ENCODE measurements at places on chromosomes 12 and 14. TPM values are rescaled to one million over a fixed set of nuclear protein-coding genes. Genes with fewer than 3 reads are reported as not detected.

GRCh38 chr12:68428211-68428610, 96.0 kb upstream of the MDM1 start:
- ATAC-seq, result no peak

GRCh38 chr14:32913725-32914124, 25.0 kb upstream of the NPAS3 start:
- peak; percentile 37 for ATAC-seq

GRCh38 chr12:106248312-106248845, 559 bp upstream of the CKAP4 start:
- no peak for ATAC-seq

DNA sequence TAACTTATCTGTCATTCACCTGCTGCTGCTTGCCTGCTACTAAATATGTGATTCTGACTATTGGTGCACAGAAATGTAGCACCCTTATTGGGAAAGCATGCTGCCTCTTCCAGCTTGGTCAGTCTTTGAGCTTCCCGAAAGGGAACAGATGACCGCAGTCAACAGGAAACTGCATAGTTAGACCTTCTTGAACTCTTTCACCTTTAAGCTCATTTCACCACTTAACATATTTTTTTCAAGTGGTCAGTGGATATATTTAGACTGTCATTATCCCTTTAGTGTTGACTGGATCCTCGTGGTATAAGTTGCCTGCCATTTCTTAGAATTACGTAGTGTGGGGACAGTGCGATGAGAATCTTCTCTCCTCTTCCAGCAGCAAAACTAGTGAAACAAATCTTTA, 224.9 kb downstream of the FBXL14 start:
- no peak for ATAC-seq

DNA sequence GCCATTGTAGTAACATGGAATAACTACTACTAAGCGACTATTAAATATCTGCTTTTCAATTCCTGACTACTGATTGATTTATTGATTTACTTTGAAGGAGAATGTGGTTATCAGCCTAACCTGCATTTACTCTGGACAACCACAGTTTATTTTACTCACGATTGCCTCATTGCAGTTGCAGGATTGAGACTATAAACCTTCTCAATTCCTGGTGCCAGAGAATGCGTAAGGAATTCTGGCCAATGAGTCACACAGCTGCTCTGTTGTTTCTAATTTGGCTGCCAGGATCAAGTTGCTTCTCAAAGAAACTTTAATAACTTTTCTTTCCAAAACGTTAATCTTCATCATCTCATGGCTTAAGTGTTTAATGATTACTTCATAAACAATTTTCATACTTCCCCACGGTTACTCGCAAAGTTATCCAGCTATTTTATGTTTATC, 13.1 kb upstream of the TMTC1 start:
- ATAC-seq, result no peak

GRCh38 chr12:126708492-126708896, 1558.5 kb upstream of the TMEM132C start:
- ATAC-seq, result peak; percentile 97

PMEL gene
- total RNA-seq, result 1.1 TPM

- ATAC-seq, result no peak
Observed at GRCh38 chr14:105160776-105161175, 7.8 kb downstream of the JAG2 start.
